Stimulated activated CD8-positive, alpha-beta memory T cell treated with anti-CD3 and anti-CD28 coated beads, Interleukin-7, amount 100 ng/mL, for 4 hours (primary cell): ENCODE measurements at places on chromosomes 2 and 18.

GRCh38 chr2:142997231-142997630 is 119.8 kb downstream of the KYNU start:
- DNase-seq: no peak

GRCh38 chr2:196566961-196567666 is 72.4 kb upstream of the CCDC150 start:
- DNase-seq: no peak

- no peak for DNase-seq
Observed at GRCh38 chr2:64021578-64021977, 2.4 kb upstream of the VPS54 start.

- DNase-seq: no peak
Observed at GRCh38 chr2:54599914-54600313, 123.5 kb upstream of the EML6 start.

- DNase-seq: no peak
Observed at GRCh38 chr18:45252474-45252873, 362.8 kb upstream of the SLC14A2 start.

GRCh38 chr2:156511122-156511521 is 74.9 kb downstream of the GPD2 start:
- DNase-seq: no peak

GRCh38 chr2:9191041-9191481 is 15.6 kb upstream of the ASAP2 start:
- no peak for DNase-seq

- no peak for DNase-seq
Observed at GRCh38 chr2:176682278-176682677, 413.0 kb downstream of the MTX2 start.
